ENCODE measurements at places on chromosomes 3 and 15.
A peak's percentile ranks its signal among the peaks of the same experiment; 100 is the strongest.

GRCh38 chr3:85939074-85939482 is 980.3 kb downstream of the CADM2 start:
- DNase-seq, result peak; percentile 85

- DNase-seq, result peak; percentile 45
Measured at GRCh38 chr15:89143503-89144162, 55.4 kb downstream of the ABHD2 start.

- no peak for DNase-seq
Measured at GRCh38 chr15:45641374-45641781, 6.5 kb downstream of the SQOR start.

DNA sequence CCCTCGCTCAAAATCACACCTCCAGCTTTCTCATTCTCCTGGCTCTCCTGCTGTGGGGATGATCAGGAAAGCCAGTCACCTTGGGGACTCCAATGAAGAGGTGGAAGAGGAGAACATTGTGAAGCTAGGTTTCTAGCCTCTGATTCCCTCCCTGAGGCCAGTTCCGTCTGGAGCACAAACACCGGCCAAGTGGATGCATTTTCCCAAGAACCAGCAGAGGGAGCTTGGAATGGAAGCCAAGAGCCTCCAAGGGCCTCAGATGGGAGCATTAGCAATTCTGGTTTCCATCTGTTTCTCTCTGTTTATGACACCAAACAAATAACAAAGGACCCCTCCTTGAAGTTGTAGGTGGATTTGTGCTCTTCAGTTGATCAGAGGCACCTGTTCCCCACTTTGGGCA is 40.6 kb upstream of the NMNAT3 start:
- no peak for DNase-seq

DNA sequence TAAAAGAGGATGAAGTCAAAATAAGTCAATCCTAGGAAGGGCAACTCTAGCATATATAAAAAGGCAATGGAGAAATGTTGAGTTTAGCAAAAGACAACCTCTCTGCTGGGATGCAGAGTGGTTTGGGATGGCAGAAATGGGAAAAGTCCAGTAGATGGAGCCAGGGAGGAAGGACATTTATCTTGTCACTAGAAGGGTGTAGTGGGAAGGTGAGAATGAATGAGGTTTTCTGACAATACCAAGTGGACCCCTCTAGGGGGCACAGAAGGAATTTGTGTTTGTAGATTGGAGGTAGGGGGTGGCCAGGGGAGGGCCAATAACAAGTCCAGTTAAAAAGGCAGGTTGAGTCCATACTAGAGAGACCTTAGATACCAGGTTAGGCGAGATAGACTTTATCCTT is 80.0 kb downstream of the THSD4 start:
- no peak for DNase-seq

DNA sequence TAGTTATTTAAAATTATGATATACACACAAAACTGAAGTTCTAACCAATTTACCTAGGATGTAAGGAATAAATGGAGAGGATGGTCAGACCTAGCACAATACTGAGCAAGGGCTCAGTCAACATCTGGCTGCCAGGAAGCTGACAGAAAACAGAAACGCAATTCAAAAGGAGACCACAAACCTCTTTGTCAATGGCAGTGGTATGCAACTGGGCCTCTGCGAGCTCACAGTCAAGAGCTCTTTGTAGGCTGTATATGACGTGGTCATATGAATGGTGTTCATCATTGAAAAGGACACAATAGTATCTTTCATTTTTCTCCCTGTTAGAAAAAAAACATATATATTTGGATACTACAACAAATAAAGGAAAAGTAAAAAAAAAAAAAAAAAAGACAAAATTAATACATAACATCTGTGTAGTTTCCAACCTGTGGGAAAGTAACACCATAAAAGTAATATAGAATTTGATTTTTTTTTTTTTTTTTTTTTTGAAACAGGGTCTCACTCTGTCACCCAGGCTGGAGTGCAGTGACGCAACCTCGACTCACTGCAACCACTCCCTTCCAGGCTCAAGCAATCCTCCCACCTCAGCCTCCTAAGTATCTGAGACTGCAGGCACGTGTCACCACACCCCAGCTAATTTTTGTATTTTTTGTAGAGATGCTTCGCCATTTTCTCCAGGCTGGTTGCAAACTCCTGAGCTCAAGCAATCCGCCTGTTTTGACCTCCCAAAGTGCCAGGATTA is 37.9 kb downstream of the UBR1 start:
- no peak for DNase-seq

GRCh38 chr3:170730071-170730812 is 139.8 kb downstream of the RPL22L1 start:
- DNase-seq, result no peak

GRCh38 chr3:157248590-157249422 is 88.9 kb upstream of the CCNL1 start:
- DNase-seq, result no peak

- no peak for DNase-seq
Measured at GRCh38 chr3:4834403-4834866, 144.8 kb upstream of the BHLHE40 start.

DNA sequence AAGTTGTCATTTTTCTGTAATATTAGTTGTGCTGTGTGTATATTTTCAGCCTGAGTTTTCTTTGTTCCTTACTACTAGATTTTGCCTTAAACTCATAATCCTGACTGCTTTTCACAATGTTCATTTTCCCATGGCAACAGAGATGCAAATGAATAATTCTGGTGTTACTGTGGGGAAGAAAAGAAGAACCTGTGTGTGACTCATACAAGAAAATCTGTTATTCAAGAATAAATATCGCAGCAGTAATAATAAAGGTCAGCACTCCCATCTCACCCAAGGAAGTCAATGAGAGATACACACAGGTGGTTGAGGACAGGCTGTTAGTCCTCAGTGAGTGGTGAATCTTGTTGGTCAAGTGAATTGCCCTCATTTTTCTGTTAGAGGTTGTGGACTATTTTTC is 656.6 kb upstream of the NAALADL2 start:
- DNase-seq, result no peak

DNA sequence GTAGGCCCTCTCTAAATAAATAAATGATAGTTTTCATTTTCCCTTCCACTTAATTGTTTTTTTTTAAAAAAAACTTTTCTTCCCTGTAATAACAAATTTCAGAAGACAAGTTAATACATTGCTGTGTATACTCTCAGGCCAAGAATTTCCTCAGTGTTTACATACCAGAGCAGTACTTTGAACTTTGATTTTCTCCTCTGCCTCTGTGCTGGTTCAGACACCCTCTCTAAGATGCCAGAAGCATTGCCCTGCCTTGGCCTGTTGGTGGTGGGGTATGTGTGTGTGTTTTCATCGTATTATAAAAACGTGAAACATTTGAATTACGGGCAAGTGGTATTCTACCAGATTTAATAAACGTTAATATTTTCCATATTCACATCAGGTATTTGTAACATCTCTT is 70.1 kb downstream of the SMAD3 start:
- no peak for DNase-seq

GRCh38 chr3:119695480-119695879 is 7.3 kb upstream of the CFAP91 start:
- DNase-seq, result no peak

GRCh38 chr3:175606650-175607318 is 747.6 kb downstream of the NAALADL2 start:
- DNase-seq, result no peak

GRCh38 chr3:120795959-120796358 is 53.4 kb downstream of the GTF2E1 start:
- no peak for DNase-seq

GRCh38 chr15:33639456-33639855 is 328.7 kb downstream of the RYR3 start:
- DNase-seq, result no peak

DNA sequence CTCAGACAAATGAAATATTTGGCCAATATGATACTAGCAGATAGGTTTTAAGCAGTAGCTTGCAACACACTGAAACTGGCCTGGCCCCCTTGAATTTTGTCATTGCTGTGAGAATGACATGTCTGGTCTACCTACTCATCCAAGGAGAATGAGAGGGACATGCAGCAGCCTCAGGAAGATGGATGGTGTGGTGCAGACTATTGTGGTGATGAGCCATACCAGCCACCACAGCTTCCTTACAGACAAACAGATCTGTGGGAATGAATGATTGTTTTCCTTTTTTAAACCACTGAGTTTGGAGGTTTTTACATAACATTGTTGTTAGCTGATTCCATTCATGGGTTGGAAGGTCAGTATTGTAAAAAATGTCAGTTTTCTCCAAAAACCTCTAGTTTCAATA is 133.7 kb upstream of the POU1F1 start:
- no peak for DNase-seq

DNA sequence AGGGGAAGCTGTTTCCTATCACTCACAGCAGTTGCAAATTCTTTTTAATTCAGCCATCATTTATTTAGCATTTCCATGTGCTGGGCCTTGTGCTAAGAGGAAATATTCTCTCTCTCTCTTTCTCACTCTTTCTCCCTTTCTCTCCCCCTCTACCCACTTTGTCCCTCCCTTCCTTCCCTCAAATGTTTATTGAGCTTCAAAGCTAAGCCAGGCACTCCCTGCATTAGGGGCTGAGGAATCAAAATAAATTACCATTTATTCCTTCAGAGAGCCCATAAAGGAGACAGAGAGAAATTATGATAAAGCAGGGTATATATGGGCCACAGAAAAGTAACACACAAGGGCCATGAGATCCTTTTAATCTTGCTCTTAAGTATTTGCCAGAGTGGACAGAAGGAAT is 6.8 kb downstream of the TMPRSS7 start:
- DNase-seq, result no peak

GRCh38 chr15:27846722-27847395 is 252.3 kb downstream of the OCA2 start:
- DNase-seq, result no peak

- no peak for DNase-seq
Measured at GRCh38 chr3:57911593-57911992, 96.6 kb upstream of the FLNB start.

- no peak for DNase-seq
Measured at GRCh38 chr3:64319391-64319790, 94.1 kb upstream of the PRICKLE2 start.

GRCh38 chr3:15501126-15501525 is 20.4 kb downstream of the COLQ start:
- peak; percentile 53 for DNase-seq

- no peak for DNase-seq
Measured at GRCh38 chr3:100269410-100270214, 8.8 kb downstream of the TBC1D23 start.

GRCh38 chr15:85600001-85600400 is 194.7 kb downstream of the KLHL25 start:
- DNase-seq, result no peak

- peak; percentile 8 for DNase-seq
Measured at GRCh38 chr15:88454867-88455810, 12.0 kb downstream of the MRPL46 start.

GRCh38 chr15:61503383-61503969 is 274.4 kb upstream of the RORA start:
- no peak for DNase-seq

DNA sequence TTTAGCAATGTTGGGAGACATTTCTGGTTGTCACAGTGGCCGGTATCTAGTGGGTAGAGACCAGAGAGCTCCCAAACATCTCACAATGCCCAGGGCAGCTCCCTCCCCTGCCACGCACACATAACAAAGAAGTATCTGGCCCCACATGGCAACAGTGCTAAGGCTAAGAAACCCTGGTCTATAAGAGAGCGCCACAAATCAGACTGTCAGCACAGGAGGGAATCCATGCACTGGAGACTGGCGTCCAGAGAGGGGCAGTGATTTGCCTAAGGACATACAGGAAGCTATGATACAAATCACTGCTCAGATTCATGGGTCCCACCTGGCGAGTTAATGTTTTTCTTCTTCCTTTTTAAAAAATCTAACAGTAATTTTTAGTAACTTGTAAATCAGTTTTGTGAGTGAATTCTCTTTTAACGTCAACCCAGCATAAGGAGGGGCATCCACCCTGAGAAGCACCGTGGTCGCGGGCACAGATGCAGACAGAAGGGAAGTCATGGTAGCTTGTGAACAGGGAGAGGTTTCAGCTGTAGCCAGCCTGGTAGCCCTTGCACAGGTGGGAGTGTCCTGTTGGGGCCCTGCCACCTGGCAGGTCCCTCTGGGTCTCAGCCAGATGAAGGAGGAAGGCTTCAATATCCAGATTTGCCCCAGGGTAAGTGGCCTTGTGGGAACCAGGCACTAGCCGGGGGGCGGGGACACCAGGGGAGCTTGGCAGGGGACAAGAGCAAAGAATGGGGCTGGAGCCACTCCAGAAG is 8.7 kb downstream of the ISG20 start:
- no peak for DNase-seq

DNA sequence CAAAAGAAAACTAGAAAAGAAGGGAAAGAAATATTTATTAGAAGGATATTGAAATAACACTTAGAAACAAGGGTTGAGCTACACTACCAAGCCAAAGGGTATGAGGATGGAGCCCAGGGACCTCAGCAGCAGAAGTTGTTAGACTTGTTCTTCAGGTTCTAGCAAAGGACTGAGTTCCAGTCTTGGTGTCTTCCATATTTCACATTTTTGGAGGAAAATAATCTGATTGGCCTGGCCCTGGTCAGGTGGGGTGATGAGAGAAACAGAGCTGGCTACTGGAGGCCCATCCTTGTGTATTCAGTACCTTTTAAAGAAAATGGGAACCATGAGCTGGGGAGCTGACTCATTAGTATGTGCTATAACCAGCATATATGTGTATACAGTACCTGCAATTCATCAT is 28.2 kb downstream of the PPP4R2 start:
- no peak for DNase-seq

GRCh38 chr3:34919025-34919424 is 720.3 kb upstream of the ARPP21 start:
- DNase-seq, result no peak

- no peak for DNase-seq
Measured at GRCh38 chr15:89338036-89338435, 3.4 kb upstream of the POLG start.

DNA sequence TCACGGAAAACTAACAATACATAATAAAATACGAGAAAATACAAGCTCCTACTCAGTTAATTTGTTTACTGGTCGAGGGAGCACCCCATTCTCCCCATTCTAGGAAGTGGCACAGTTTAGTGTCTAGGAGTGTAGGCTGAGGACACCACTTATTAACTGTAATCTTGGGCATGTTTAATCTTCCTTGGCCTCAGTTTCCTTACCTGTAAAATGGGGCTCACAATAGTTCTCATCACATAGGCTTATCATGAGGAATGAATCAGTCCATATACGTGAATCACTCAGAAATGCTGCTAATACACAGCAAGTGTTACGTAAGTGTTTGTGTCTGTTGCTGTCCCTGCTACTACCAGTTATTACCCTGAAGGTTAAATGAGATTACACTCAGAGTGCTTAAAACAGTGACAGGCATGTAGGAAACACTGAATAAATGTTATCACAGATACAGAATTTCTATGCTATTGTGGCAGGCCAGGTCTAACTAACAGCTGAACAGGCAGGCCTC is 210.2 kb downstream of the OSBPL10 start:
- no peak for DNase-seq

GRCh38 chr3:107790612-107791011 is 267.9 kb downstream of the BBX start:
- no peak for DNase-seq
